ENCODE measurements at places on chromosomes 2 and 18.
A peak's percentile ranks its signal among the peaks of the same experiment; 100 is the strongest.

GRCh38 chr2:167209784-167210183 is 321.5 kb downstream of the XIRP2 start:
- DNase-seq = no peak

DNA sequence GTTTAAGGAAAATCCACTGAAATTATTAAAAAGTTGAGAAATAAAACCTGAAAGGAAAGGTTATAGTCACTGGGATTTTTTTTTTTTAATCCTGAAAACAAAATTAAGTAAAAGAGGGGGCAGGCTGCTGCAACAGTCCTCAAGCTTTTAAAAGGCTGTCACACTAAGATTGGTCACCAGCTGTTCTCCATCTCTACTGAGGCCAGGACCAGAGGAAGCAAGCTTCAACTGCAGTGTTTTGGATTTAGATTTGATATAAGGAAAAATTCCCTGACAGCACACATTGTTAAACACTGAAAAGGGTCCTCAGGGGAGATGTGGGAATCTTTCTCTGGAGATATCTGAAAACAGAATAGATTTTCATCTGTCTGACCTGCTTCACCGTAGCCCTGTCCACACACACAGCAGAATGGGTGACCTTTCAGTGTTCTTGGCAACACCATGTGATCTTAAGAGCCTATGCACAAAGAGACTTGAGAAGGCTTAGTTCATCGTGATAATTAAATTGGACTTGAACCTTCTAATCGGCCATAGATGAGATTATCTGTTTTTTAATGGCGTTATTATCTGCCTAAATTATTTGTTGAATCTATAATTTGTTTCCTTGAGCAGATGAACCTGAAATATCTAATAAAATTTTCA is 132.0 kb upstream of the BOD1L2 start:
- no peak for DNase-seq

GRCh38 chr2:204468746-204469429 is 76.4 kb upstream of the PARD3B start:
- no peak for DNase-seq

DNA sequence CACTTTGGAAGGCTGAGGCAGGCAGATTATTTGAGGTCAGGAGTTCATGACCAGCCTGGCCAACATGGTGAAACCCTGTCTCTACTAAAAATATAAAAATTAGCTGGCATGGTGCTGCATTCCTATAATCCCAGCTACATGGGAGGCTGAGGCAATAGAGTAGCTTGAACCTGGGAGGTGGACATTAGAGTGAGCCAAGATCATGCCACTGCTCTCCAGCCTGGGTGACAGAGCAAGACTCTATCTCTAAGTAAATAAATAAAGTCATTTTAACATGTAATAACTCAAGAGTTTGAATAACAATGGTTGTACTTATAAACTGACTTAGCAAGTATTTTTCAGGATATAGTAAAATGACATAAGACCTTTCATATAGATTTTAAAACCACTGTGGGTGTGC is 169.3 kb upstream of the FN1 start:
- DNase-seq = no peak

- DNase-seq = no peak
Measured at GRCh38 chr2:167925758-167926157, 321.6 kb downstream of the STK39 start.

DNA sequence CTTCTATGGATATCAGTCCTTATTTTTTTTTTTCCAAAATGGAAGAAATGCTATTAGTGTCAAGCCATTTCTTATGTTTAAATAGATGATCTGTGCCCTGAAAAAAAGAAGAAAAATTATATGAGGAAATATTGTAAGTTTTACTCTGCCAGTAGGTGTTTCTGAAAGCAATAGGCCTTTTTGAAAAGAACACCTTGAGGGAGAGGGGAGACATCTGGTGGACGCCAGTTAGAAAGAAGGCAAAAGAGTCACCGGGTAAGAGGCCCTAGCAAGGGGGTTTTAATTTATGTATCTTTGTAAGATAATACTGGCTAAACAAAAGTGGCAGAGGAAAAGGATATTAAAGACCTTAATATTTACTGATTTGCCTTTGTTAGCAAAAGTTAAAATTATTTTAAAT is 56.1 kb downstream of the DYNAP start:
- DNase-seq = peak; percentile 62

DNA sequence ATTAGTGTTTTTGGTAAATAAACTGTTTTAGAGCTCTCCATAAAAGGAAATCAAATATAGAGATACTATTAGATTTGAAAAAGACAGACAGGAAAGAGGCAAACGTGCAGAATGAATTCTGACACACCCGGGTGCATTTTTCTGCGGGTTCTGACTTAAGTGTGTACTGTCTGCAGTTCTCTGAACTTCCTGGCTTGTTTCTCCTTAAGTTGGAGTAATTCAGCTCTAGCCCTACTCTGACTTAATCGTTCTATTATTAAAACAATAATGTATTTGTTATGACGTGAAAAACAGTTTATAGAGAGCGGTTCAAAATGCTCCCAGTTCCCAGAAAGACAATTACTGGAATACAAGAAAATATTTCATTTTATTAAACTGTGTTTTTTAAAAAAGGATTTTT is 305.9 kb downstream of the ARHGAP15 start:
- no peak for DNase-seq

GRCh38 chr2:136407952-136408318 is 290.0 kb upstream of the CXCR4 start:
- no peak for DNase-seq

DNA sequence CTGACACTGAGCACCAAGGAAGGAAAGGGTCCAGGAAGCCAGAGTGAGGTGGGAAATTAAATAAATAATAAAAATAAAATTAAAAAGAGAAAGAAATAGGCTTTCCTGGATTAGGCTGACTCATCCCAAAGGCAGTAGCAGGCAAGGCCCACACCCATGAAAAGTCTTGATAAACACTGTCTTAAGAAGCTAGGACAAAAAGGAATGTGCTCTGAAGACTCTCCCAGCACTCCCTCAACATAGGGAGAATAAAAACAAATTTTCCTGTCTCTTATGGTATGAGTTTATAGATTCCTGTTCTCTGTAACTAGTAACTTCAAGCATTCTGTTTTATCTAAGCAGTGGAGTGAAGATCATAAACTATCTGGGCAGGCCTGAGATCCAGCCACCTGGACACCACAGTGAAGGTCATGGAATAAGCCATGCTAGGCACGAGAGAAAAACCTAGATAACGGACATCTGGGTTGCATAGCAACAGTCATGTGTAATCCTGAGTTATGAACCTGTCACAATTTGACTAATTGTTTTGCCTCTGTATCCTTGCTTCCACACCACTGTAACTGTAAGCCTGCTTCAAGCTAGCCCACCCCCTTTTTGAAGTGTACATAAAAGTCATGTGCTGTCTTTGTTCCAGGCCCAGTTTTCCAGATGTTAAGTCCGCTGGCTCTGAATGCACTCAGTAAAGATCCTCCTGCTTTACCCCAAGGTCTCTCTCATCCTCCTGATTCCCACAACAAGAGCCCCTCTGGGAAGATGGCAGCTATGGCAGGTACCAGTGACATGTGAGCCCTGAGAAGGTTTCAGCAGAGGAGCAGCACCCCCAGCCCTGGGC is 107.8 kb downstream of the NDUFA10 start:
- no peak for DNase-seq

- no peak for DNase-seq
Measured at GRCh38 chr2:207796585-207797350, 27.1 kb upstream of the FZD5 start.

DNA sequence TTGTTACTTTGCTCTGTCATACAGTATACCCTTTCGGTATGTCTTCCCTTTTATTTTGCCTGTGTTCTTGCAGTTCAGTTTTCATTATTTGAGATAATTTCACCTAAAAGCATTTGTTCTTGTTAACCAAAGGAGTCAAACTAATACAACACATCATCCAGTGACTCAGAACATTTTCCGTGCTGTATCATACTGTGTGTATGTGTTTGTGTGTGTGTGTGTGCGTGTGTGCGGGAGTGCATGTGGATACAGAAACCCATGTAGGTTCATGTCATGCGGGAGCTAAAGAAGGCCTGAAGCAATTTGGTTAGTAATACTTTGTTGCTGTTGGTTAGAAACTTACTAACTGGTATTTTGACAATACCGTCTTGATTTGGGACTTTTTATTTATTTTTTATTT is 60.0 kb downstream of the CEP192 start:
- no peak for DNase-seq

GRCh38 chr2:71451705-71452104 is 1.7 kb upstream of the DYSF start:
- no peak for DNase-seq

- DNase-seq = no peak
Measured at GRCh38 chr18:78562531-78562961, 417.1 kb upstream of the SALL3 start.

DNA sequence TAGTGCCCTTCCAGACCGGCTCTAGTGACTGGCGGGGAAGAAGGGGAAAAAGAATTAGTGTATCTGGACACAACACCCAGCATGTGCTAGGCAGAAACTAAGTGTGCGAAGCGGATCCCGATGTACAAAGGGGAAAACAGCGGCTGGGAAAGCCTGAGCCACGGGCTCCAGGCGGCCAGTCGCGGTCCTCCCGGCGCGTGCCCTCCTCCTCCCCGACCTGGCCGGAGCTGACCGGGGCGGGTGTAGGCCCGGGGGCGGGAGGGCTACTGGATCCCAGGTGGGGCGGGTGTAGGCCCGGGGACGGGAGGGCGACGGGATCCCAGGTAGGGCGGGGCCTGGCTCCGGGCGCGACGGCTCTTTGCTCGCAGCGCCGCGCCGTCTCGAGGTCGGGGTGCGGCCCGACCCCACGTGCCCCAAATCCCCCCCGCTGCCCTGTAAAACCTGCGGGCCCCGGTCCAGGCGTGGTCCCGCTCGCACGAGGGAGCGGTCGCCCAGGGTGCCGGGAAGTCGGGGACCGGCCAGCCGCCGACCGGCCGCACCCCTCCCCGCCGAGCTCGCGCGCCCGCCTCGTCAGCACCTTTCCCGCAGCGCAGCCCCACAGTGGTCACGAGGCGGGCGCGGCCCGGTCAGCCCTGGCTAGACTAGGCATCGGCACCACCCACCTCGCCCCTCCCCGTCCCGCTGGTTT is 48.8 kb downstream of the C2orf42 start:
- peak; percentile 42 for DNase-seq

DNA sequence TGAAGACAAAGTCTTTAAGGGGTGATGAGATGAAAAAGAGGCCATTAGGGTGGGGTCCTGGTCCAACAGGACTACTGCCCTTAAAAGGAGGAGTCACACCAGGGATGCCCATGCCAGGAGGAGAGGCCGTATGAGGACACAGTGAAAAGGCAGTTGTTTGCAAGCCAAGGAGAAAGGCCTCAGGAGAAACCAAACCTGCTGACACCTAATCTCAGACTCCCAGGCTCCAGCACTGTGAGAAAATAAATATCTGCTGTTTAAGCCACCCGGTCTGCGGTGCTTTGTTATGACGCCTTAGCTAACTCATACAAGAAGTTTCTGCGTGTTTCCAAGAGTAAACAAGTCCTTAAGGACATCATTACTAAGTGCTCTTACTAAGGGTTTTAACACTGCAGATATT is 93.6 kb downstream of the DNER start:
- DNase-seq = no peak

- no peak for DNase-seq
Measured at GRCh38 chr2:26850505-26850904, 2.6 kb downstream of the DPYSL5 start.

GRCh38 chr2:19664646-19665045 is 237.1 kb downstream of the TTC32 start:
- no peak for DNase-seq

DNA sequence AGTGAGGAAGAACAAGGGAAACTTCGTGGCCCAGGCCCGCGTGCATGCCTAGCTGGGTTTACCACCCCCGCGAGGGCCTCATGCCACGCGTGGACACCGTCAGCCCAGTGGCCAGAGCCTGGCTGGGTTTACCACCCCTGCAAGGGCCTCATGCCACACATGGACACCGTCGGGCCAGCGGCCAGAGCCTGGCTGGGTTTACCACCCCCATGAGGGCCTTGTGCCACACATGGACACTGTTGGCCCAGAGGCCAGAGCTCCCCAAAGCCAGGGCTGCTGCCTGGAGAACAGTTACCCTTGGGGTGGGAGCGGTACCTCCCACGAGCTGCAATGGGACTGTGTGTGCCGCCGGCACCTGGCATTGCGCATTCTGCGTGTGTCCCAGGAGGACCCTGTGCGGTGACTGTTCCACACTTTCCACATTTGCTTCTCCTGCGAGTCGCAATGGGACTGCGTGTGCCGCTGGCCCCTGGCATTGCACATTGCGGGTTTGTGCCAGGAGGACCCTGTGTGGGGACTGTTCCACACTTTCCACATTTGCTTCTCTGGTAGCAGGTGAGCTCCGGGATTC is 105.6 kb upstream of the CTDP1 start:
- DNase-seq = no peak

GRCh38 chr18:37565977-37566478 is 430 bp upstream of the CELF4 start:
- no peak for DNase-seq

- DNase-seq = no peak
Measured at GRCh38 chr2:32678825-32679224, 51.0 kb downstream of the TTC27 start.

- no peak for DNase-seq
Measured at GRCh38 chr2:199762963-199763362, 88.0 kb downstream of the FTCDNL1 start.

- DNase-seq = peak; percentile 20
Measured at GRCh38 chr18:23703057-23703986, 14.1 kb downstream of the LAMA3 start.

- DNase-seq = no peak
Measured at GRCh38 chr2:8623958-8624591, 57.8 kb upstream of the ID2 start.

DNA sequence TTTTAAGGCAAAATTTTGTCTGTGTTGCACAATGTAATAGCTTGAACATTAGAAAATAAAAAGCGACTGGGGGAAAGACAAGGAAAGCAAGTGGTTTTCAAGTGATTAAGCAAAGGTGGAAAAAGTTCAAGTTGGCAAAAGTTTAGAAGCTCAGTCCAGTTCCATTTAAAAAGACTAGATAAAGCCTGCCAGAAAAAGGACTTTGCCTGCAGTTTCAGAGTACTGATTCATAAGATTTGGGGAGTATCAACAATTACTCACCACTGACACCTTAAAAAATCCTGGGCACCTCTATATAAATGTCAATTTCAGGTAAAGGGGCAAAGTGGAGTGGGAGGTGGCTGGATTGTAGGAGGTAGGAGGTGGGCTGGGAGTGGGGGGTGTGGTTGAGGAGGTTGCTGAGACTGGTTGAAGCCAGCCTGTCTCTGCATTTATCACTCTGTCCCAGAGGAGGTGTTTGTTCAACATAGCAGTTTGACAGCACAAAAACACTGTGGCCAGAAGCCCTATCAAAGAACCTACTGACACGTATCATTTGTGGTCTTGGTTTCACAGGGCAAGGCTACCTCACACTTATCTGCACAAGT is 14.6 kb downstream of the ZEB2 start:
- no peak for DNase-seq

DNA sequence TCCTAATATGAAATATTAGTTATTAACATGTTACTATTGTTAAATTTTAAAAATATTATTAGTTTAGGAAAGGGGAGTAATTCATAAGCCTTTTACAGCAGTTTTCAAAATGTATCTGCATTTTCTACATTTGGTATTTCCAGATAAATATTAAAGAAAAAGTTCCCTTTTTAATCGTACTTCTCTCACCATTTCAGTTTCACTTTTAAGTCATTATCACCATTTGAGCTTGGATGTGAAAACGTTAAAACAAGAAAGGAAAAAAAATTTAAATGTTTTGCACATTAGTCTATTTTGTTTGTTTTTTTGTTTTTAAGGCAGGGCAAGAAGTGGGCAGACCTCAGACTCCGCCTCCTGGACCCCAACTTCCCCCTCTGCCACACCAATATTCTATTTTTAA is 3.3 kb upstream of the SRSF7 start:
- no peak for DNase-seq
